ENCODE measurements at places on chromosomes 16 and 17.

DNA sequence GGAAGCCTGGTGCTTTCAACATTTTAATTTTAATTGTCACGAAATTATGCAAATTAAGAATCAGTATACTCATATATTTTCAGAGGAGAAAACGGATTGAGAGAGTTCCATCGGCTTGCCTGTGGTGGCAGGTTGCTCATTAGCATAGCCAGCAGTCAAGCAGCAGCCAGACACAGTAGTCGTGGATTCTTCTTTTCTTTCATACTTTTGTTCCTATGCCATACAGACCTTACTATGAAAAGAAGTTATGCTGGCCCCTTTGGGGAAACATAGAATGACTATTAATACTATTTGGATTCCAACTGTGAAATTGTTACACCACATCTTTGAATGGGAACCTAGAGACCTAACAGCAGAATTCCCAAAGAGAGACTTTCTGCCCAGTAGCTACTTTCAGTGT is 617.7 kb upstream of the CA10 start:
- no peak for DNase-seq

- DNase-seq = no peak
Observed at GRCh38 chr17:57853695-57854094, 3.9 kb upstream of the MRPS23 start.

DNA sequence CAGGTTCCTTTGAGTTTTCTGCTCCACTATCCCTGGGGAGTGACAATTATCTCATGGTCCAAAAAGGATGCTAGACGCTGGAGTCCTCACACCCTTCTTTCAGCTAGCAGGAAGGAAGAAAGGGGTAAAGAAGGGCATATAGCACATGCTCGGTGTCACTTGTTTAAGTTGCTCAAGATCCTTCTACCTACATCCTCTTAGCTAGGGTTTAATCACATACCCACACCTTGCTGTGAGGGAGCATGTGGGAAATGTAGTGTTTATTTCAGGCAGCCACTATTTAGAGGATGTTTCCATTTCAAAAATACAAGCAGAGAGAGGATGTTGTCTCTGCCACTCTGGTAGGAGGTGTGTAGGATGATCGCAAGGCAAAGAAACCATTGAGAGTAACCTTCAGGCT is 4.5 kb downstream of the PRKCB start:
- no peak for DNase-seq

DNA sequence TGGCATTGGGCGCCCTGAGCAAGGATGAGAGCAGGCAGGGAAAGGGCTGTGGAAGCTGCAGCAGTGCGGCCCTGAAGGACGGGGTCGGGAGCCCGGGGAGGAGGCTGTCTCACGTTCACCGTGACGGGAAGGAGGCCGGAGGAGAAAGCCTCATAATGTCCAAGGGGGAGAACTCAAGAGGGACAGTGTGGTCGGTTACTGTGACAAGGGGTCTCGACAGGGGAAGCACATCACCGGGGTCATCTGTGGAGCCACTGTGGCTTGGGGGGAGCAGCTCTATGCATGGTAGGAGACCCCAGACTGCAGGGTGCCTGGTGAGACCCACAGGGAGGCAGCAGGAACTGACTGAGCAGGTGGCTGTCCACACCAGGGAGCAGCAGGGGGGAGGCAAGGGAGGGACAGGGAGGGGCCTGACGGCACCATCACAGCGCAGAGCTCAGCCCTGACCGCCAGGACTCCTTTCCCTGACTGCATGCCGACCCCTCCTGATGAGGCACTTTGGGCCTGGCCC is 154.6 kb upstream of the CHMP6 start:
- DNase-seq = no peak

GRCh38 chr17:67221062-67221998 is 23.7 kb downstream of the HELZ start:
- no peak for DNase-seq

All from caudate nucleus (tissue), 63 donors.